ENCODE measurements at places on chromosomes 5 and 9.

DNA sequence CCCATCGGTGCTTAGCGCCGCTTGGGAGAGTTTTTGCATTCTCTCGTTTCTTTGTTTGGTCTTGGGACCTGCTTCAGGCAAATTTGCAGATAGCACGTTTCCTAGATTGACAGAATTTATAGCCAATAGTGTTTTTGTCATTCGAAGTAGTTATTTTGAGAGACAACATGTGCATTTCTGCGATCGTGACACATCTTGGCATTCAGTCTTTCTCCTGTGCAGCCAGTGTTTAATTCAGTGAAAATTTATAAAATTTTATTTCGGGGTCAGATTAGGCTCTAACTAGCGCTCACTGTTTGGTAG lies 830 bp downstream of the PRRC1 start:
- peak; percentile 23 for DNase-seq

DNA sequence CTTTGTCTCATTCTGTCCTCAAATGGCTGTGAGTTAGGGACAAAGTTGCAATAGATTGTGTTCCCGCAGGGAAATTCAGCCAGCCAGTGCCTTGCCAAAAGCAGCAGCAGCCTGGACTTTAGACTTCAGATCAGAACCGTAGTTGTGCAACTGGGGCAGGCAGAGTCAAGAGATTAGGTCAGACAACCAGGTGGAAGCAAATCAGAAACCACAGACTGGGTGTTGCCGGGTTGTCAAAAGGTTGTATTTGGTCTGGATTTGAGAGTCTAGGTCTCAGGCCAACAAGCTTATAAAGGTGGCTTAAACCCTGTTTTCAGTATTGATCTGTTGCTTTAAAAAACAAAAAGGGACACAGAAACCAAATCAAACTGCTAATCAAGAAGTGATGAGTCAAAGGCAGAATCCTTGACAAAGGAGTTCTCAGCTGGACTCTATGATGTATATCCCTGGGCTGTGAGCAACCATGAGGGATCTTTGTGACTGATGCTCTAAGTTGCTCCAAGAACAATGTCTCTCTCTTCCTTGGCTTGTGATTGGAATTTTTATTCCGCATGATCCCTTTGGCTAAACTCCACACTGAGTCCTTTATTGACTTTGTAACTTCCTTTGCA lies 20.9 kb downstream of the RFK start:
- DNase-seq = no peak

DNA sequence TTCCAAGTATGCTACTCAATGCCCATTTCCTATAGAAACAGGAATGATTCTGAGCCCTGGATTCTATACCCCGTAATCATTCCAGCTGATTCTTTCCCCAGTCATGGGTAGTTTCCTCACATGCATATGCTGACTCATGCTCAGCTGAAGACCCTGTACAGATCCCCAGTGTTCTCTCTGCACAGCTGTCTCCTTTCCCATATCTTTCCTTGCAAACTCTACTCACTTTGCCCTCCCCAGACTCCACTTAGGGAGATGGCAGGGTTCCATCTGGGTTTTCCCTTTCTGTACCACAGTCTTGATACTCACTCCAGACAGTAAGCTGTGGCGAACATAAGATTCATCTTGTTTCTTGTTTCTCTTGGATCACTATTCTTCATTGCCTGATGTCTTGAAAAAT lies 357.6 kb downstream of the RAB3C start:
- DNase-seq = no peak

GRCh38 chr5:116598911-116599310 lies 24.3 kb upstream of the SEMA6A start:
- DNase-seq = no peak

- DNase-seq = no peak
Observed at GRCh38 chr9:111799915-111800526, 5.3 kb upstream of the SHOC1 start.

GRCh38 chr9:129880654-129881546 lies 45.6 kb downstream of the USP20 start:
- no peak for DNase-seq

GRCh38 chr9:129145841-129146292 lies 32.2 kb downstream of the IER5L start:
- DNase-seq = no peak

DNA sequence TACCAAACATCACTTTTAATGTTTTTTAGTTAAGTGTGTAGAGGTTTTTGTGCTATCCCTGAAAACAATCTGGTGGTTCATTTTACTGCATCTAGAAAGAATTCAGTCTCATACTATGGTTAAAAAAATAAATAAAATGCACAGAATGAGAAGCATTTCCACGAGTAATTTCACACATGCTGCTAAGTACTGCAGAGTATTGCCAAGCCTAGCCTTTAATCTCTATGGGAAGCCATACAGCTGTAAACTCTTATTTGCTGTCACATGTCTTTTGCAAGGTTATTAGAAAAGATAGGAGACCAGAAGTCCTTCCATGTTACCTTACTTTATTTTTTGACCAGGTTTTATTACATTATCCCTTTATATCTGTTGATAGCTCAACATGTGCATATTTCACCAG lies 37.6 kb upstream of the MAN2A1 start:
- no peak for DNase-seq

DNA sequence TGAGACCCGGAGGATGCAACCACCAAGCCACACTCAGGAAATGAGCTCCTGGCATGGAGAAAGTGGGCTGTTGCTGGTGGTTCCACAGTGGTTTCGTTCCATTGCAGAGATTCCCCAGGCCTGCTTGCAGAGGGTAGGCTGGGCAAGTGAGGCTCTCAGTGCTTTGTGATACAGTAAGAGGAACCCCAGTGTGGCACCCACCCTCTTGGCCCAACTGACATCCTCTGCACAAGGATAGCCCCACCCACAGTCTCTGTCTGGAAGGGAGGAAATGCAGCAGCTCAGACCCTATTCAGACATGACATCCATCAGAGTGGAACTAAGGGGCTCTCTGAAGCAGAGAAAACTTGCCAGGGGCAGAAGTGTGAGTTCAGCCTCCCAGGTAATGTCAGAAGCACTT lies 69.6 kb upstream of the FSTL4 start:
- DNase-seq = no peak

GRCh38 chr5:178085316-178085715 lies 28.0 kb upstream of the N4BP3 start:
- no peak for DNase-seq

- DNase-seq = peak; percentile 15
Observed at GRCh38 chr5:152532714-152533113, 127.6 kb upstream of the NMUR2 start.

DNA sequence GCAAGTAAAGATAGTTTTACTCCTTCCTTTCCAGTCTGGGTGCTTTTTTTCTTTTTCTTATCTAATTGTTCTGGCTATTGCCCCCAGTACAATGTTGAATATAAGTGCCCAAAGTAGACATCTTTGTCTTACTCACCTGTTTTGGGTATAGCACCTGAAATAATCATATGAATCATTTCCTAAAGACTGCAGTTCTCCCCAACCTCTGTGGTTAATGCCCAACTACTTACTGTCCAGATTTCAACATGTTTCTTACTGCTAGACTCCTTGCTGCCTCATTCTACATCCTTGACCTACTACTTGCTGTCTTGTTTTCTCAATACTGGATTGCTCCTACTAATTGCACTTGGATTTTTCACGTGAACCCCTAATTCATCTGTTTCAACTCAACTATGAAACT lies 8.8 kb upstream of the HSDL2 start:
- no peak for DNase-seq

GRCh38 chr5:103166706-103167105 lies 46.6 kb downstream of the PPIP5K2 start:
- no peak for DNase-seq

DNA sequence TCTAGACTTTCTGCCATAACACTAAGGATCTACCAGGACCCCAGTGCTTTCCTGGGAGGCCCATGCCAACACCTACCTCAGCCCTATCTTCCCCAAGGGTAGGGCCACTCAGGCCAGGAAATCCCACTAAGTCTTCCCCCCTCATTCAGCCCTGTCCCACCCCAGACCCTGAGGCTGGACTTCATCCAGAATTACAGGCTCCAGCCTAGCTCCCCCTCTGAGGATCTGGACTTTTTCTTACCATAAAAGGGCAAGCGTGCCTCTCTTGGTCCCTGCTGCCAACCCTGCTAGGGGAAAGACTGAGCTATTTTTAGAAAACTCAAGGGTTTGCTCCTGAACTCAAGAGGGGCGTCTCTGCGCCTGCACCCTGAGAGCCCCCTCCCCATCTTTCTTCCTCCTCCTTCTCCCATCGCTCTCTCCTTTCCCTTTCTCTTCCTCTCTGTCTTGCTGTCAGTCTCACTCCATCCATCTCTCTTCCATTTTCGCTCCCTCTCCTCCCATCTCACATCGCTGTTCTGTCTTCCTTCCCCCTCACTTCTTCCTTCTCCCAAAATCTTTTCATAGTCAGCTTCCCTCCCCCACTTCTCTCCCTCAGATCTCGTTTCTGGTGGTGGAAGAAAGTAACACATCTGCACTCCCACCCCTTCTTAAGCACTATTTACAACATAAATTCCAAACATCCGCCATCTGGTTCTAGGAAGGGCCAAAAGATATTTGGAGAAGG lies 38.1 kb upstream of the IL17B start:
- DNase-seq = no peak

- no peak for DNase-seq
Observed at GRCh38 chr5:59766427-59767210, 126.9 kb downstream of the PDE4D start.

GRCh38 chr9:125794708-125795107 lies 47.5 kb downstream of the PBX3 start:
- DNase-seq = no peak

Data from GM12878 (cell line).